Transverse colon (tissue), 4 donors: ENCODE measurements at places on chromosomes 4 and X. TPM values are rescaled to one million over a fixed set of nuclear protein-coding genes. Genes with fewer than 3 reads are reported as not detected.

Gene ENPEP
- total RNA-seq = 0.80 TPM

Gene CENPE
- total RNA-seq = 3.5 TPM

Gene THOC2
- 49.4 TPM for total RNA-seq

Gene GAGE13
- not detected for total RNA-seq

- no peak for DNase-seq
- H3K4me3 ChIP-seq = no peak overlapping the region
- H3K36me3 ChIP-seq = no peaks in the 10 kb centered on the region
- no peaks in the 10 kb centered on the region for H3K27me3 ChIP-seq
- no peaks in the 10 kb centered on the region for H3K4me1 ChIP-seq
- H3K27ac ChIP-seq = peak overlapping the region; percentile 15
Measured at GRCh38 chr4:176186067-176186466, 9.3 kb downstream of the SPATA4 start.

DNA sequence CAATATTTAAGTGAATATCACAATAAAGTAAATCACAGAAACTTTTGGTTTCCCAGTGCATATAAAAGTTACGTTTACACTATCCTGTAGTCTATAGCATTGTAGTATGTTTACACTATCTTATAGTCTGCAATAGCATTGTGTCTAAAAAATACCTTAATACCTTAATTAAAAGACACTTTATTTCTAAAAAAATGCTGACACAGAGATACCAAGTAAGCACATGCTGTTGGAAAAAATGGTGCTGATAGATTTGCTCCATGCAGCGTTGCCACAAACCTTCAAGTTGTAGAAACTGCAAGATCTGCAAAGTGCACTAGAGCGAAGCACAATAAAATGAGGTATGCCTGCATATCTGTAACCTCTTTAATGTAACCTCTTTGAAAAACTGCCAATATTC is 847.3 kb downstream of the GLUD2 start:
- H3K4me3 ChIP-seq = no peak overlapping the region
- H3K4me1 ChIP-seq = no peaks in the 10 kb centered on the region
- no peak overlapping the region for H3K27ac ChIP-seq
- DNase-seq = no peak

DNA sequence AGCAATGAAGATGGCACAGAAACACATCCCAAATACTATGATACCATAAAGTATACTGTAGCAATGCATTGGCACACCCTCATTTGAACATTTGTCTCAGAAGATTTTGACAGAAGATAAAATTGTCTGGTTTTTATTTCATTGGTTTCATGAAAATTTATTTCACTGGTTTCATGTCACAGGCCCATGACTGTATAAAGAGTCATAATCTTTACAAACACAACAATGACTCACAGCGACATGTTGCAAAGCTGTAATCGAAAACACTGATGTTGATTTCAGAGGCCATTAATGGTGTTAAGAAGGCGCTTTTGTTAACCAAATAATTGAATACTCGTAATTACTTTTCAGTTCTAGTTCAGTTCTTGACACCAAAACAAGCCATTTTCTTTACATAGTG is 8.1 kb upstream of the DTHD1 start:
- H3K27ac ChIP-seq = no peak overlapping the region
- H3K36me3 ChIP-seq = no peaks in the 10 kb centered on the region
- DNase-seq = no peak
- no peak overlapping the region for H3K4me3 ChIP-seq
- H3K4me1 ChIP-seq = no peaks in the 10 kb centered on the region

- peaks cover 65% of the 10 kb centered on the region for H3K27me3 ChIP-seq
- H3K4me3 ChIP-seq = no peak overlapping the region
- DNase-seq = no peak
- peaks cover 46% of the 10 kb centered on the region for H3K4me1 ChIP-seq
- H3K36me3 ChIP-seq = no peaks in the 10 kb centered on the region
- H3K27ac ChIP-seq = no peak overlapping the region
Measured at GRCh38 chr4:788636-789297, 37.2 kb downstream of the CPLX1 start.

DNA sequence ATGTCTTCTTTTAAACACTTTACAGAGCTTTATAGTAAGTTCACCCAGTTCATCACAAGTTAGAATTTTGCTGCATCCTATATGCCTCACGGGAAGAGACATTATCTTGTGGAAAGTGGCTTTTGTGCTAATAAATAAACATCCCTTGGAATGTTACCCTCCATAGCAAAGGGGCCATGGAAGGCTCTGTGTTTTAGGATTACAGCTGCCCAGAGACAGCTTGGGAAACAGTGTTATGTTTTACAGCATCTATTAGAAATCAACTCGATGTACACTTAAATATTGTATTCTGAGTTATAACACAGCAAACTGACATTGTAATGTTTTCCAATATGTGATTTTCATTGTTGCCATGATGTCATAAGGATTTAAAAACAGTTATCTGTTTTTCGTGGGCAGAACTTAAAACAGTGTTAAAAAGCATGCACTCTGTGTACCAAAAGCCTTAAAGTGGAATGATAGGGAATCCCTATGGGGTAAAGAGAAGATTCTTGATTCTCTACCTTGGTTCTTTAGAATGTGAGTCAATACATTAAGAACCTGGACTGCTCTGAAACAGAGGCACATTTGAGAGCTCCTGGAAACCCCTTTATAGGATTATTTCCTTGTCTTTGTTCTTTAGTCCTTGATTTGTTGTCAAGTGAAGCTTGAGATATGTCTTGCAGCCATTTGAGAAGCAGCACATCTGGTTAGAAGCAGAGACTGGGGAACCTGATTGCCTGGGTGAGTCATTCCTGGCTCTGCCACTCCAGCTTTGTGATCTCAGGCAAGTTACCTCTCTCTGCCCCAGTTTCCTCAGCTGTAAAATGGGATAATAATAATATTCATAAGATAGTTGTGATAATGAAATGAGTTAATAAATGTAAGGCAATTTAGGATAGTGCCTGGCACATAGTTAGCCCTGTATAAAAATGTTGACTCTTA is 41.6 kb downstream of the ARHGAP10 start:
- peak overlapping the region; percentile 56 for H3K27ac ChIP-seq
- H3K4me3 ChIP-seq = no peak overlapping the region
- peaks cover 31% of the 10 kb centered on the region for H3K27me3 ChIP-seq
- no peaks in the 10 kb centered on the region for H3K36me3 ChIP-seq
- H3K4me1 ChIP-seq = peaks cover 22% of the 10 kb centered on the region
- DNase-seq = no peak

DNA sequence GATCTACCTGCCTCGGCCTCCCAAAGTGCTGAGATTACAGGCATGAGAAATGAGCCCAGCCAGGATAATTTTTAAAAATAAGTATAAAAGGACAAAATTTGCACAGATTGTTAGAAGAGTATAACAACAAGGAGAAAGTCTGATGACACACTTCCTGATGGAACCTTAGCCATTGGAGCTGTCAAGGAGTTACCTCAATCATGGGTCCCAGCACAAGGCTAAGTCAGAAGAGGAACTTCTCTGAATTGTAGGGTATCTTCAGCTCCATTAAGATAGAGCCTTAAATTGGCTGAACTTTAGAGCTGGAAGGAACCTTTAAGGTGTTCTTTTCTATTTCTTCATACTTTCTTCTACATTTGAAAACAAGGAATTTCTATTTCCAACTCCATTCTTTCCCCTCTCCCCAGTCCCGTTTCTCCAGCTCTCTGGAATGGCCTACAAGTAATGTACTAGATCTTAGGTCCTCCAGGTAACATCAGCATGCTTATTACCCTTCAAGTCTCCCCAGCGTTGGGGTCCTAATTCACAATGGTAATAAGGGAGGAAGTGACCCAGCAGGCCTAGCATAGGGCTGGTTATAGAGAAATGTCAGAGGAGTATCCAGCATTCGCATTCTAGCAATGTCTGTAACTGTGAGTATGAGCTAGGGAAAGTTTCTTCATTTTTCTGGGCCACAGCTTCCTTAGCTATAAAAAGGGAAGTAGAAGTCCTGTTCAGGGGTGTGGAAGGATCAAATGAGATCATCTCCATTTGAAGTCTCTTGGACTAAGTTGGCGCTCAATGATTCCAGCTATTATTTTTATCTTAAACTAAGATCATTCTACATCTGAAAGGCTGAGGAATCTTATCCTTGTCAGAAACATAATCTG is 18.5 kb upstream of the RBPJ start:
- H3K27me3 ChIP-seq = no peaks in the 10 kb centered on the region
- H3K36me3 ChIP-seq = no peaks in the 10 kb centered on the region
- no peak overlapping the region for H3K27ac ChIP-seq
- H3K4me3 ChIP-seq = no peak overlapping the region

- no peak overlapping the region for H3K4me3 ChIP-seq
- H3K27ac ChIP-seq = no peak overlapping the region
- H3K4me1 ChIP-seq = no peaks in the 10 kb centered on the region
- no peak for DNase-seq
- H3K36me3 ChIP-seq = peaks cover 24% of the 10 kb centered on the region
Measured at GRCh38 chr4:3196670-3197359, 52.1 kb upstream of the MSANTD1 start.

- H3K4me3 ChIP-seq = no peak overlapping the region
- no peaks in the 10 kb centered on the region for H3K4me1 ChIP-seq
- no peak overlapping the region for H3K27ac ChIP-seq
- no peaks in the 10 kb centered on the region for H3K36me3 ChIP-seq
- peaks cover 6% of the 10 kb centered on the region for H3K27me3 ChIP-seq
- peak; percentile 72 for DNase-seq
Measured at GRCh38 chr4:158729716-158730559, 6.7 kb upstream of the PPID start.

DNA sequence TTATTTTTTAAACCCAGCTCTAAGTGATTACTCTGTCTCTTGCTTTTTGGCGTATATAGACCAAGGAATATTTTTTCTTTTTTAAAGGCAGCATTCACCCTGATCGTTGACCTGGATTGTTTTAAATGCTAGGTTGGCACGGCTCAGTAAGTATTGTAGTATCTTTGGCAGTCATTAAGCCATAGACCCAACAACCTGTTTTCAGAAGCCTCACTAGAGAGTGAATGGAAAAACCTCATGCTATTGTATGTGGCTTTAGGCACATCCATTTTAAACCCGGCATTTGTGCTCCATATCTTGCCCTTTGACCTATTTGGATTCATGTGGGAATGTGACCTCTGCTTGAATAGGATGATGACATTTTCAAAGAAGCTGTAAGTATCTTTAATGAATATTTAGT is 183.9 kb downstream of the SNCA start:
- no peaks in the 10 kb centered on the region for H3K4me1 ChIP-seq
- DNase-seq = no peak
- H3K4me3 ChIP-seq = no peak overlapping the region
- no peak overlapping the region for H3K27ac ChIP-seq
- H3K27me3 ChIP-seq = no peaks in the 10 kb centered on the region
- no peaks in the 10 kb centered on the region for H3K36me3 ChIP-seq

DNA sequence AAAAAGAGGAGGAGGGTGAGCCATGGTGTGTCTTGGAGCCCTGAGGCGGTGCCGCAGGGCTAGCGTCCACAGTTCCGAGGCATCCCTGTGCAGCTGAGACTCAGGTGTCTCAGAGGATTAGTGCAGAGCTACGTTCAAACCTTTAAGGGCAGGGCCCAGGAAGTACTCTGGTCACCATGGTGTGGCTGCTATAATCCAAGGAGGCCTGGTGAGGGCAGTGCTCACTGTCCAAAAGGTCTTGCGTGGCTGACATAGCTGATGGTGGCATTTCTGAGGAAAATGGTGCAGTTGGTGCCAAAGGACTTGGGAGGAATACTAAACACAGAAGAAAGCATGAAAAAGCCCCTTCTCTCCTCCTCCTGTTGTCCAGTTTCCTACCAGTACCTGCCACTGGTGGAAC is 146.9 kb downstream of the DCHS2 start:
- H3K27me3 ChIP-seq = no peaks in the 10 kb centered on the region
- no peak for DNase-seq
- no peaks in the 10 kb centered on the region for H3K4me1 ChIP-seq
- no peaks in the 10 kb centered on the region for H3K36me3 ChIP-seq
- no peak overlapping the region for H3K27ac ChIP-seq

DNA sequence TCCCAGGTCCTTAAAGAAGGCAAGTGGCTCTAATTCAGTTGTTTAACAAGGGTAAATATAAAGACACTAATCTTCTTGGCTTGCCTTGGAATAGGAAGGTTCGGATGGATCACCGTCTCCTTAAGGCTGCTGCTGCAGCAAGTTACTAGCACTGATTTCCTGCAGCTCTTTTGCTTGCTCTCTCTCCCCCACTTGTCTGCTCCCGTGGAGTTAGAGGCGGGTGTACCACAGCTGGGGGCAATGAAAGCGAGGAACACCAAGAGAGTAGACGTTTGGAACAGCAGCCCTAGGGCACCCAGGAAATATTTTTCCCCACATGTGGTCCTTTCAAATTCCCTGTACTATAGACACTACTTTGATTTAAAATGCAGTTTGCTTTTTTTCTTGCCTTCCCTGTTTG is 202.2 kb downstream of the SH2D1A start:
- H3K27me3 ChIP-seq = no peaks in the 10 kb centered on the region
- no peaks in the 10 kb centered on the region for H3K4me1 ChIP-seq
- no peak overlapping the region for H3K27ac ChIP-seq
- no peak for DNase-seq

DNA sequence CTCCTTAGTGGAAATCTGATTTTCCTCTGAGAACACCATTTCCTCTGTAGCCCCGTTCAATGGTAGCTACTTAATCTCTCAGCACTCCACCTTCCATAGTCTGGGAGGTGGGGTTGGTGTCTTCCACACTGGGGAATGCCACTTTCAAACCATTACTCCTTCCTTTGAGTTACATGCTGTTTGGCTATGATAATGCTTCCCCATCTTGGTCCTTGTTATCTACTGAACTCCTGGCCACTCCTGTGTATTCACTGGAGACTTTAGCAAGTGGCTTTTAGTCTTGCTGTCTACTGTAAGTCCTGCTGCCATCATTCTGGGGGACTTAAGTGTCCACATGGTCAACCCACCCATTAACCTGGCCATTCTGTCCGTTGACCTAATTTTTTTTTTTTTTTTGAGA is 63.9 kb upstream of the SMIM10 start:
- H3K27me3 ChIP-seq = no peaks in the 10 kb centered on the region
- H3K4me1 ChIP-seq = no peaks in the 10 kb centered on the region
- DNase-seq = no peak
- H3K27ac ChIP-seq = no peak overlapping the region
- H3K4me3 ChIP-seq = no peak overlapping the region

DNA sequence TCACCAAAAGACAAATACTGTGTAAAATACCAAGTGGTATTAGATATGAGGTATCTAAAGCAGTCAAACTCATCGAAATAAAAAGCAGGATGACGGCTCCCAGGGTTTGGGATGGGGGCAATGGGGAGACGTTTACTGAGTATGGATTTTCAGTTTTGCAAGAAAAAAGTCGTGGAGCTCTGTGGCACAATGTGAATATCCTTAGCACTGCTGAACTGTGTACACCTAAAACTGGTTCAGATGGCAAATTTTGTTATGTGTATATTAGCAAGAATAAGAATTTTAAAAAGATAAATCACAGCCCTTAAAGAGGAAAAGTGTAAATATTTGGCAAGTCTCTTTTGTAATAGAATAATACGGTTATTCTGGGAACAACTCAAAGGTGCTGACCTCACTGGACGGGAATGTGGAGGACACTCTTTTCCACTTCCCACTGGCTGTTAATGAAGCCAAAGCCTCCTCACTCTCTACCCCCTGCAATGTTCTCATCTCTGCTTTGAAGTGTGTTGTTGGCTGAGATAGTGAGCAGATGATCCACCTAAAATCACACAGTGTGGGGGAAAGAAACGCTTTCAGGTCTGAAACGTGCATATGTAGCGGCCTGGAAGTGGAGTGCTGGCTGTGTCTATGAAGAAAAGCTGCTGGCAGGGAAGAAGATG is 49.2 kb downstream of the SEL1L3 start:
- peaks cover 6% of the 10 kb centered on the region for H3K36me3 ChIP-seq
- H3K27me3 ChIP-seq = no peaks in the 10 kb centered on the region
- H3K4me3 ChIP-seq = no peak overlapping the region
- no peak overlapping the region for H3K27ac ChIP-seq
- no peaks in the 10 kb centered on the region for H3K4me1 ChIP-seq

- no peak for DNase-seq
- H3K27me3 ChIP-seq = no peaks in the 10 kb centered on the region
- no peaks in the 10 kb centered on the region for H3K4me1 ChIP-seq
- H3K4me3 ChIP-seq = no peak overlapping the region
- H3K36me3 ChIP-seq = no peaks in the 10 kb centered on the region
Measured at GRCh38 chr4:112847781-112848180, 201.7 kb upstream of the ANK2 start.
